Stomach (tissue), 19 donors: ENCODE measurements at places on chromosomes 5 and 9. TPM values are rescaled to one million over a fixed set of nuclear protein-coding genes. Genes with fewer than 3 reads are reported as not detected.

DNA sequence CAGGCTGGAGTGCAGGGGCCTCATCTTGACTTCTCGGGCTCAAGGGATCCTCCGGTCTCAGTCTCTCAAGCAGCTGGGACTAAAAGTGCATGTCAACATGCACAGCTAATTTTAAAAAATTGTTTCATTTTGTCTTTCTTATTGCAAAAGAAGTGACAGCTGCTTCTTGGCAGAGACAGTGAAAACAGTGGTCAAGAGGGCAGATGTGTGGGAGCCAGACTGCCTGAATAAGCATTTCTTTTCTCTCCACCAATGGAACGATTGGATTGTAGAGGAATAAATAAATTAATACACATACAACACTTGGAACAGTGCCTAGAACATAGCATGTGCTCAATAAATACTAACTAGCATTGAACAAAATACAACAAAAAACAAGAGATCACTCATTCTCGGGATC is 27.4 kb upstream of the KIF4B start:
- no peak for DNase-seq

GRCh38 chr5:147450606-147451005 is 59.3 kb downstream of the DPYSL3 start:
- DNase-seq: no peak

DNA sequence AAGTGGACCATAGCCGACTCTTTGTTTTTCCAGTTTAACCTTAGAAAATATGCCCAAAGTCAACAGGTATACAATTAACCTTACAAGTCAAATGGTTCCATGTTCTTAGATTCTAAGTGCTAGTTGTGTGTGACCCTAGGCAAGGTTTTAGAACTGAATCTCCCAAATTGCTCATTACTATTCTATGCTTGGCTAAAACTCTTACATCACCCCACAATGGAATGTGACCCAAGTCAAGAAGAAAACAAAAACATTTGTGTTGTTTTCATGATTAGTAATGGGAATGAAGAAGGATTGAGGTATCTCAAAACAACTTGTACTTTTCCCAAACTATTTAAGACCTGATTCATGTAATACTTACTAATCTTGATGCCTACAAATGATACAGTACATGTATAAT is 159.2 kb downstream of the ARRDC3 start:
- no peak for DNase-seq

DNA sequence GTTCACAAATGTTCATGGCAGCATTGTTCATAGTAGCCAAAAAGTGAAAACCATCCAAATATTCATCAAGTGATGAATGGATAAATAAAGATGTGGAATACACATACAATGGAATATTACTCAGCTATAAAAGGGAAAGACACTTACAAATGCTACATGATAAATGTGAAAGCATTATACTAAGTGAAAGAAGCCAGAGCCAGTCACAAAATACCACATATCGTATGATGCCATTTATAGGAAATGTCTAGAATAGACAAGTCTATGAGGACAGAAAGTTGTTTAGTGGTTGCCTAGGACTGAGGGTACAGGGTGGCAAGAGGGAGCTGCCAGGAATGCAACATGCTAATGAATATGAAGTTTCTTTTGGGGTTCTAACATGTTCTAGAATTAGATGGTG is 148.7 kb downstream of the DEPDC1B start:
- DNase-seq: no peak

GRCh38 chr9:101381833-101382342 is 2.9 kb downstream of the BAAT start:
- no peak for DNase-seq

- no peak for DNase-seq
Observed at GRCh38 chr9:78963911-78964310, 607.9 kb upstream of the TLE4 start.

Gene CFAP157
- not detected for total RNA-seq

Gene CSF2
- not detected for total RNA-seq

Gene ASPN
- total RNA-seq: 179 TPM

Gene CCL21
- total RNA-seq: 36.7 TPM

Gene ADAM19
- total RNA-seq: 16.1 TPM

GRCh38 chr5:18216729-18217128 is 582.5 kb downstream of the TAF11L14 start:
- DNase-seq: no peak

DNA sequence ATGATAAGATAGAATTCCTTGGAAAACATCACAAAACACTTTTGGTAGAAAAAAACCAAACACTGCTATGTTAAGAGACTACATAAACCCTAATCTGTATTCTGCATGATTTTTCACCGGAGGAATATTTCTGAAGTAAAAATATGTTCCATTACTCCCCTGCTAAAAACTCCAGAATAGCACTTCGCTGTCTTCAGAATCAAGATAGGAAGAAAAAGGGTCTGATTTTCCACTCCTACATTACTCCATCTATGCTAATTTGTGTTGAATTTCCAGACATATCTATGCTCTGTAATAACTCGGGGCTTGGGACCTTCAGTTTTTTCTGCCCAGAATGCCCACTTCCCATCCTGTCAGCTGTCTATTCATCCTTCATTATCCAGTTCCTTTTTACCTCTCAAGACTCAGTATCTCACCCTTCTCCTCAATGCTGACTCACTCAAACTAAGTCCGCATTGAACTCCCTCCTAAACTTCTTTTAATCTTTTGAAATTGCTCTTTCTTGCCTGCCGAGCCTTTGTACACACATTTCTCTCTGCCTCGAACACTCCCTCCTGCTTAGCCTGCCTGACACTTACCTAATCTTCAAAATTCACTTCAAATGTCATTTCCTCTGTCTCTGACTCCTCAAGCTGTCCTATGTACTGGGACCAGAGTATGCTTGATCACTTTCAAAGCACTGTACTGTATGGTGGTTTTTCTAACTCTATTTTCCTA is 171.0 kb downstream of the ARRDC3 start:
- DNase-seq: no peak

DNA sequence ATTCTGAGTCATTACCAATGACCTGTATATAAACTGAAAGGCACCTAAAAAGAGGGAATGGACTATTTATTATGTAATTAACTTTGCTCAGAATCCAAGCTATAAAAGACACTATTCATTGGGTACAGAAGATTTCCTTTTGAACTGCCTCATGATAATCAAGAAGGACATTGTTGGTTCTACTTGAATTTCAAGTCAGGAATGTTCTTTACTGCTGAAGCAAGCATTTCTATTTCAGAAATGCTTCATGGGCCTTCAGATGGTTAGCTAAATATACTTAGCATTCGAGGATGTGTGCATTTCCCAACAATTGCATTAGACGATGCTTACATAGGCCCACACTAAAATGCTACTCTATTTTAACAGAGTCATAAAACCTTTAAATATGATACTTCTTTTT is 658.2 kb upstream of the DMAC1 start:
- no peak for DNase-seq

DNA sequence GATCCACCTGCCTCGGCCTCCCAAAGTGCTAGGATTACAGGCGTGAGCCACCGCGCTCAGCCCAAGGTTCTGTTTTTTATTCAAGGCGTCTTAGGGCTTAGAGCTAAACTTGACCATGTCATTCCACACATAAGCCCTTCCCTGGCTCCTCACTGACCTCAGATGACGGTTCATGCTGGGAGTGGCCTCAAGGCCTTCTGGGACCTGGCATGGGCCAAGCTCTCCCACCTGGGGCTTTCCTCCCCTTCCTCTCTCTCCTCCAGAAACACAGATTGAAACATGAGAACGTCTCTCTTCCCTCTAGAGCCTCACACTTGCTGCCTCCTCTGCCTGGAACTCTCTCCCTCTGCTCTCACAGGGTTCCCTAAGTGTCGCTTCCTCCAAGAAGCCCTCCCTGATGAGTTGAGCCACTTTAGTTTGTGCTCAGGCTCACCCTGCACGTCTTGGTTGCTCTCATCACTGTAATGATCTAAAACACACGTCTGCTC is 155.6 kb upstream of the IER5L start:
- DNase-seq: no peak

Gene C9orf50
- not detected for total RNA-seq

Gene THBS4
- 38.2 TPM for total RNA-seq

- no peak for DNase-seq
Observed at GRCh38 chr9:94643176-94643575, 3.9 kb upstream of the FBP1 start.
